ENCODE measurements at places on chromosomes 11 and 22.
A peak's percentile ranks its signal among the peaks of the same experiment; 100 is the strongest.

DNA sequence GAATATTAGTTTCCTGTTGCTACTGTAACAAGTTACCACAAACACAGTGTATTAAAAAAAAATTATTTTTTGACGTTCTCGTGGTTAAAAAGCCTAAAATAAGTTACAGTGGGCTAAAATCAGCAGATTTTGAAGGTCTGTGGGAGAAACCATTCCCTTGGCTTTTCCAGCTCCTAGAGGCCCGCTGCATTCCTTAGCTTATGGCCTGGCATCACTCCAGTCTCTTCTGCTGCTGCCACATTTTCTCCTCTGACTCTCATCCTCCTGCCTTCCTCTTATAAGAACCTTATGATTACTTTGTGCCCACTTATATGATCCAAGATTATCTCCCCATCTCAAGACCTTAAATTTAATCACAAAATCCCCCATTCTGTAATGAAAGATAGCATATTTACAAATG, 392.7 kb downstream of the GUCY1A2 start:
- no peak for DNase-seq

DNA sequence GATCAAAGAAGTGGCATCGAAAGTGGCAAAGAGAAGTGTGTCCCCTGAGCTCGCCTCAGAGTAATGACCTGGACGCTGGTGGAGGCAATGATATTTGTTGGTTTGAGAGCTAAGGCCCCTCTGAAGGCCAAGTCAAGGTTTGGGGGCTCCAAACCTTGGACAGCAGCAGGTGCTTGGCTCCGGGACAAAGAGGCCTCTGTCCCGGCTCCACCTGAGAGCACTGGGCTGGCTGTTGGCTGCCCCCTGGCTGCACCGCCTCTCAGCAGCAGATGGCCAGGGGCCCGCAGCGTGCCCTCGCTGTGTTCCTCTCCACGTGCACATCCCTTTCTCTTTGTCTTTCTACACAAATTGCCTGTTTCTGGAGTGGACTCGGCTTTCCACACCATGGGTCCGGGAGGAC, 301.3 kb downstream of the NTM start:
- no peak for DNase-seq

DNA sequence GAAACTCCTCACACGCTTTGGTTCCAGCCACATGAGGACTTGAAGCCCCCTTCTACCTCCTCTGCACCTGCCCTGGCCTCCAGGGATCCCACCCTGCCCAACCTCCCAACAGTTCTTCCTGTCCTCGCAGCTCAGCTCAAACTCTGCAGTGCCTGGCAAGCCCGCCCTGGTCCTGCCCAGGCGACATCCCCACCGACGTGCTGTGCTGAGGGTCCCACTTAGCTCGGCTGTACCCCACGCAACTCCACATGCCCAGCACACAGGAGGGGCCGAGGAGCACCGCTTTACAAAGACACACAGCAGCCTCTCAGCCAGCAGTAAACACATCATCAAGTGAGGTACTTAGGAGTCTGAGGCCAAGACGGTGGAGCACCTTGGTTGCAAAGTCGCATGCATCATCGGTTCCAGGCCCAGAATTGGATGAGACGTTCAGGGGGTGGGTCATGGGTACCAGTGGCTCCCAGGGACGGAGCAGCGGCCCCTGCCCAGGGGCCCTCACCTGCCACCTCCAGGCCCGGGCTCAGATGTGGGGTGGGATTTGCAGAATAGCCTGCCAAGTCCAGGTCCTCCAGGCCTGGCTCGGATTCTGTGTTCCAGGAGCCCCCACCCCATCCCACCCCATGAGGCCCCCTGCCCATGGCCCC, 72.6 kb downstream of the CELSR1 start:
- DNase-seq = no peak

DNA sequence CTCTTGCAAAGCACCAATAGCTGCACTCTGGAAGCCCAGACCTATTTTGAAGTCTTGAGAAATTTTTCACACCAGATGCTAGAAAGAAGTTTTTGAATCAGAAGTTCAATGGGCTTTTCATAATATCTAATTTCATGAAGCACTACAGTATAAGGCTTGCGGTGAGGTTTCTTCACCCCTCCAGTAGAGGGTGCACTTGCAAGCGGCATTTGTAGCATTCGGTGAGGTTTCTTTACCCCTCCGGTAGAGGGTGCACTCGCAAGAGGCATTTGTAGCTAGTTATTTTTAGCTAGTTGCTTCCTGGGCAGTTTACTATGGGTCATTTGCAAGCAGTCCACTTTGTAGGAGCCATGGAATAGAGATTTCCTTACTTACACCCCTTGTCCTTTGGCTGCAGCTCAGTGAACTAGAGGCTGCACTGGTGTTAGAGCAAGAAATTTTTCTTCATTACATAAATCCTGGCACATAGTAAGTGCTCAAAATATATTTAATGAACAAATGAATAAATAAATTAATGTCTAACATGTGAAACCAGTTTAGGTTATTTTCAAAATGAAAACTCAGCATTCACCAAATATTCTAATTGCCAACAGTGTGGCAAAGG, 7.8 kb upstream of the NOX4 start:
- DNase-seq = no peak

DNA sequence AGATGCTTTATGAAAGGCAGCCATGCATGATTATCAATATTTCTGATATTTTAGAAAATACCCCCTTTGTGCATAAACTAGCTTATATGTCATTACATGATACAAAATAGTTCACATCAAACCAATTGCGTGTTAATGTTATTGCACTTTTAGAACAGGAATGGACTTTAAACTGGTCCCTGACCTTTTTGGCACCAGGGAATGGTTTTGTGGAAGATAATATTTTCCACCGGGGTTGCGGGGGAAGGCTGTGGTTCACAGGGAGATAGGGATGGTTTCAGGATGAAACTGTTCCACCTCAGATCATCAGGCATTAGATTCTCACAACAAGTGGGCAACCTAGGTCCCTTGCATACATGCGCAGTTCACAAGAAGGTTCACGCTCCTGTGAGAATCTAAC, 16.5 kb upstream of the LGR4 start:
- no peak for DNase-seq

- DNase-seq = no peak
Observed at GRCh38 chr11:111589886-111590499, 12.3 kb upstream of the SIK2 start.

- no peak for DNase-seq
Observed at GRCh38 chr11:96037405-96037949, 113.6 kb upstream of the MTMR2 start.

GRCh38 chr11:117278347-117278746, 12.8 kb upstream of the BACE1-AS start:
- DNase-seq = no peak

GRCh38 chr11:57354699-57355098, 16.5 kb downstream of the P2RX3 start:
- no peak for DNase-seq

DNA sequence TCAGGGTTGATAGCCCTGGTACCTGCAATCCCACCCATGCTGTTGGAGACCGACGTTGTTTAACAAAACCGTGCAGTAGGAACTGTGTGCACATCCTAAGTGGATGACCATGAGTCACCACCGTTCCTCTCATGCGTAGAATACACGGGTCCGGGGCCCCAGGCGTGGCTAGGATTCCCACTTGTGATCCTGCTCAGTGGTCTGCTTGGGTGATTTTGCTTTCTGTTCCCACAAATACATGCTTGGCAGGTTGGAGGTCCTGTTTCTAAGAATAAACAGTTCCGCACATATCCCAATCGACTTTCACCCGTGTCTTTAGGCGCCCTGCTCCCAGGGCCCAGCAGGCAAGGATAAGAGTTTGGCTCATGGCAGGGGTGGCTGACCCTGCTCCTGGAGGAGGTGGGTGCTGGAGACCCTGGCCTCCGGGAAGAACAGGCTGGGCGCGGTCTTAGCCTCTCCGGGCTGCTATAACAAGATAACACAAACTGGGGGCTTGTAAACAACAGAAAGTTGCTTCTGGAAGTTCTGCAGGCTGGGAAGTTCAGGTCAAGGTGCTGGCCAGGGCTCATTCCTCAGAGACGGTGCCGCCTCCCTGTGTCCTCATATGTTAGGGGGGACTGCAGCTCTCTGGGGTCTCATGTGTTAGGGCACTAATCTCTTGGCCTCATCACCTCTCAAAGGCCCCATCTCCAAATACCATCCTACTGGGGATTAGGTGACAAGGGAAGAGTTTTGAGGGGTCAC, 1028.3 kb downstream of the BRD1 start:
- no peak for DNase-seq

- DNase-seq = no peak
Observed at GRCh38 chr11:33910296-33910957, 18.6 kb upstream of the LMO2 start.

GRCh38 chr11:85823816-85824215, 12.9 kb upstream of the SYTL2 start:
- DNase-seq = peak; percentile 67

DNA sequence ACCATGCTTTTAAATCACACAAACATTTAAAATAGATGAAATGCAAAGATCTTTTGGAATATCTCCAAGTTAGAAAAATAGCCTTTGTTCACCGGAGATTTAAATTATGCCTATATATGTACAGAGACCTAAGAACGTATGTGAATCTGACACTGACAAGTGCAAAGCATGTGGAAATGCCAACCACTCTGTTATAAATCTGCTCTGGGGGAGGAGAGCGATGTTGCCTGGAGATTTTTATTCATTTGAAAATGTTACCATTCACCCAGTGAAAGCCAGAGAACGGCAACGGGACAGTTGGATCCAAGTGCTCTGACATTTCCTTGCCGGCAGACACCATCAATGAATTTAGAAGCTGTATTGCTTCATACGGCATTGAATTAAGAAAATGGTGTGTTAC, 39.8 kb upstream of the BMAL1 start:
- DNase-seq = no peak
